ENCODE measurements at places on chromosomes 6 and 20.
A peak's percentile ranks its signal among the peaks of the same experiment; 100 is the strongest.

GRCh38 chr20:37890643-37891042 lies 12.3 kb upstream of the VSTM2L start:
- DNase-seq: no peak

DNA sequence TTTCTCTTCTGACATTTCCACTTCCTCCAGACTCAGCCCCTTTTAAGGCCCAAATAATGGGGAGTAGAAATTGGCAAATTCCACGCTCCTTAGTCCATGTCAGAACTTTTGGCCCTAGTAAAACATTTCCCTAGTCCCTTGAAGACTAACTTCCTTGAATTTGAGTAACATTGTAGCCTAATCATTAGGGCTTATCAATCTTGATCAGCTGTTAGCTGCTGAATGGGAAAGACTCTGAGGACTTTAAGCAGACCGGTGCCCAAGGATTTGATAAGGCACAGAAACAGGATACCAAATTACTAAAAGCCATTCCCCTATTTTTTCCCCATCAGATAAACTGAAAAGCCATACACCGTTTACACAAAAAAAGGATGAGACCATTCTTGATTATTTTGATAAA lies 37.0 kb upstream of the ECI2 start:
- DNase-seq: no peak

DNA sequence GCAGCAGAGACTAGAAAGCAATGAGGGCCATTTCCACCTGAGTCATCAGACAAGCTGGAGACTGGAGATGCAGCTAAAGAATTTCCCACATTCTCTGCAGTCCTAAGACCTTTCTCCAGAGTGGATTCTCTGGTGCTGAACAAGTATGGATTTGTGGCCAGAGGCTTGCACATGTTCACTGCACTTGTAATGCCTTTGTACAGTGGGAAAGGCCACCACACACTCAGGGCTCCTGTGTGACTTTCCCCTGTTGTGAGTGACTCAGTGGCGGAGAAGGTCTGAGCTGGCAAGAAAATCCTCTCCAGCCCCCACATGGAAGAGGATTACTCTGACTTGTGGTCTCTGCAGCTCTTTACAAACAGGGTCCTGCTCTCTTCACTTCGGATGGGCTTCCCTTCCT lies 192.3 kb downstream of the C6orf118 start:
- no peak for DNase-seq

DNA sequence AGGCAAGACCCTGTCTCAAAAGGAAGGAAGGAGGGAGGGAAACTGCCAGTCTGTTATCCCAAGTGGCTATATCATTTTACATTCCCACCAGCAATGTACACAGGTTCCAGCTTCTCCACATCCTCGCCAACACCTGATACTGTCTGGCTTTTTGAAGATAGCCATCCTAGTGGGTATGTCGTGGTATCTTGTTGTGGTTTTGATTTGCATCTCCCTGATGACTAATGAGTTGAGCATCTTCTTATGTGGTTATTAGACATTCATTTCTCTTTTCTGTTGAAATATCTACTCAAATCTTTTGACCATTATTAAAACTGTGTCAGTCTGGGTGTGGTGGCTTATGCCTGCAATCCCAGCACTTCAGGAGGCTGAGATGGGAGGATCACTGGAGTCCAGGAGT lies 47.9 kb upstream of the ARID1B start:
- DNase-seq: peak; percentile 27

GRCh38 chr20:23145281-23145700 lies 59.2 kb upstream of the CD93 start:
- DNase-seq: no peak

Data from NAMALWA (cell line).